ENCODE measurements at places on chromosomes 16 and 17.

GRCh38 chr17:39339272-39339671 lies 62.2 kb downstream of the FBXL20 start:
- no peak for DNase-seq

- no peak for DNase-seq
These were observed 4.7 kb downstream of the DYNC1LI2 start for GRCh38 chr16:66746682-66747081.

DNA sequence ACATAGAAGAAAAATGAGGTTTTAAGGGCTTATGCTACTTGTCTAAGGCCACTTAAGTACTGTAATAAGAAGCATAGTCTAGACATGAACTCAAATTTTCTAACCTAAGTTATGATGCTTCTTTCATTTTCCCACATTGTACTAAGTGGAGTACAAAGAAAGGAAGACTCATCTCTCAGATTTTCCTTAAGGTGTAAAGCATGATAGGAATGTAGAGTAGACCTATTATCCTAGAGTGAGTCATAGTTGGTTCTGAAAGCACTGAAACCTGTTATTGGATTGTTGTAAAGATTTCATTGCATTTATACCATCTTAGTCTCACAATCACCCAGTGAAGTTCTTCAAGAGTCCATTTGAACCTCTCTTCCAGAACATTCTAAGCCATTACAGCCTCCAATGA lies 343.8 kb downstream of the TOX3 start:
- no peak for DNase-seq

- DNase-seq: no peak
These were observed 47.6 kb upstream of the GNAO1 start for GRCh38 chr16:56143666-56144065.

GRCh38 chr16:1923299-1924034 lies 5.3 kb upstream of the HS3ST6 start:
- peak; percentile 30 for DNase-seq

DNA sequence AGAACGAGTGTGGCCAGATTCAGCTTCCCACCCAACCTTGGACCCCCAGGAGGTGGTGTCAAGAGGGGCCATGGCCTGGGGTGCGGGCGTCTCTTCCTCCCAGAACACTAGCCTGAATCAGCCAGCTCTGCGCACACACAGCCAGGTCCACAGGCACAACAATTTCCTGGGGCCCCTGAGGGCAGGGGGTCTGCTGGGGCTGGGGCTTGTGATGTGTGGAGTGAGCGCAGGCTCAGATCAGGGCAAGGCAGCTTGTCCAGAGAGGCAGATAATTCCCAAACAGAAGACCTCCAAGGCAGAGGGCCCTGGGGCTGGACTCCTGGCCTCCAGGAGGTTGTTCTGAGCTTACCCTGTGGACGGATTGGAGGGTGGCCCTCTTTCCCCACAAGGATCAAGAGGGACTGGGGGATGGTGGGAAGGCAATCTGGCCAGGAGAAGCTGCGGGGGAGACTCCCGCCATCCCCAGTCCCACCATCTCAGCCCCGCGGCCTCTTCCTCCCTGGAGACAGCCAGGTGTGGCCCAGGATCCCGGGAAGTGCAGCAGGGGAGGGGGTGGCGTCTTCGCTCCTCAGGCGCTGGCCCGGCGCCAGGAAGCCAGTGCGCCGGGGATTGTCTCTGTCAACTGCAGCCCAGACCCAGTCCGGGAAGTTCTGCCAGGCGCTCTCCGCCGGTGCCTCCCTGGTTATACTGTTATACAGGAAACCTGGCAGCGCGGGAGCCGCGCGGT lies 52.0 kb upstream of the AMZ2 start:
- peak; percentile 7 for DNase-seq
